ENCODE measurements at places on chromosomes 12 and 14. TPM values are rescaled to one million over a fixed set of nuclear protein-coding genes. Genes with fewer than 3 reads are reported as not detected.

DNA sequence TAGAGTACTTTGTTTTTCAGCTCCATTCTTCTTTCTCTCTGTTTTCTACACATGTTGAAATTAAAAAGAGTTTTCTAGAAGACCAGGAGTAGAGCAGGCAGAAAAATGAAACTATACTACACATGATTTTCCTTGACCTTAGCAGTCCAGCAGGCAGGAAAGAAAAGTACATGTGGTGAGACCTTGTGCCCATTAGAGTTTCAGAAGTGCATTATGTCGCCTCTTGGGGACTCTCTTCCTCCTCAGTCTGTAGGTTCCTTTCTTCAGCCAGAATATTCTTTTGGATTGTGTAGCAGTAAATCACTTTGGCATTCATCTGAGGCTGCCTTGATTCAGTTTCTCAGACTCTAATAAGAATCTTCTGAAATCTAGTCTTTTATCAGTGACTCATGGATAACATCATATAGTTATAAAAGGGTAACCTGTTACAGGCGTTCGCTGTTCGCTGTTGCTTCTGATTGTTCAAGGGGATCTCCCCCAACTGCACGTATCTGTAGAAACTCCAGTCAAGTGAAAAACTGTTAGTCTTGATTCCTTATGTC is 161.8 kb downstream of the ANO4 start:
- DNase-seq = no peak

The KRT78 gene
- total RNA-seq = not detected

- no peak for DNase-seq
Measured at GRCh38 chr14:77926942-77927341, 127.0 kb downstream of the ADCK1 start.

The RNFT2 gene
- 17.3 TPM for total RNA-seq
